ENCODE measurements at places on chromosomes 13 and 19. TPM values are rescaled to one million over a fixed set of nuclear protein-coding genes. Genes with fewer than 3 reads are reported as not detected.
A peak's percentile ranks its signal among the peaks of the same experiment; 100 is the strongest.

DNA sequence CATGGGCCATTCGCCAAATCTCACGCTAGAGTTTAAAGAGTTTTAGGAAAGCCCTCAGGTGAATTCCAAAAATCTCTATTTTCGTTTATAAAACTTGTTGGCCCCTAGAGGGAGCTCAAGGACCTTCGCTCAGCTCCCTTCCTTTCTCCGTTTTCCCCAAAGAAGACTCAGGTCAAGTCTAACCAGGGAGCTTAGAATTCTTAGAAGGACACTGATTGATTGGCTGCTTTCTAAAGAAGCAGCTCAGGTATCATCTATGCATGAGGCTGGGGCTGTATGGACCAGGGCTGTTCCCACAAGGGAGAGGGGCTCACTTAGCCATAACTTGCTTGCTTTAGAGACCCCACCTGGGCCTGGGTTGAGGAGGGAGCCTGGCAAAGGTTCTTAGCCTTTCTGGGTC lies 20.5 kb downstream of the DZIP1 start:
- H3K4me3 ChIP-seq = no peak overlapping the region
- H3K27ac ChIP-seq = no peak overlapping the region
- H3K27me3 ChIP-seq = no peaks in the 10 kb centered on the region
- DNase-seq = peak; percentile 63

- H3K27me3 ChIP-seq = no peaks in the 10 kb centered on the region
- H3K4me3 ChIP-seq = no peak overlapping the region
Measured at GRCh38 chr19:48085904-48086864, 24.4 kb downstream of the PLA2G4C start.

GRCh38 chr19:2428321-2428690 lies 920 bp upstream of the TIMM13 start:
- DNase-seq = peak; percentile 82
- peak overlapping the region; percentile 93 for H3K27ac ChIP-seq
- no peaks in the 10 kb centered on the region for H3K27me3 ChIP-seq
- no peaks in the 10 kb centered on the region for H3K4me1 ChIP-seq
- H3K4me3 ChIP-seq = peak overlapping the region; percentile 92

DNA sequence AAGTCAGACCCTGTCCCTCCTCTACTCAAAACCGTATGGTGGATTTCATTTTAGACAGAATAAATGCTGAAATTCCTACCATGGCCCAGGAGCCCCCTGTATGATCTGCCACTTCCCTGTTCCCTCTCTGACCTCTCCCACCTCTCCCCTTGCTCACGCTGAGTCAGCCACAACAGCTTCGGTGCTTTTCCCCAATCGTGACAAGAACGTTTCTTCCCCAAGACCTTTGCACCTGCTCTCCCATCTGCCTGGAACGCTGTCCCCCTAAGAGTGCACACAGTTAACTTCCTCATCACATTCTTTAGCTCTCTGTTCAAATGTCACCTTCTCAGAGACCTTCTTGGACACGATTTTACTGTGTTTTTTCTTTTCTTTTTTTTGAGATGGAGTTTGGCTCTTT lies 2.3 kb downstream of the VRK3 start:
- H3K27me3 ChIP-seq = no peaks in the 10 kb centered on the region
- no peak overlapping the region for H3K27ac ChIP-seq
- no peak for DNase-seq
- peaks cover 16% of the 10 kb centered on the region for H3K36me3 ChIP-seq

- H3K4me3 ChIP-seq = no peak overlapping the region
- no peaks in the 10 kb centered on the region for H3K36me3 ChIP-seq
- DNase-seq = no peak
- no peaks in the 10 kb centered on the region for H3K27me3 ChIP-seq
- peaks cover 6% of the 10 kb centered on the region for H3K4me1 ChIP-seq
- no peak overlapping the region for H3K27ac ChIP-seq
Measured at GRCh38 chr13:30734439-30734838, 904 bp upstream of the ALOX5AP start.

DNA sequence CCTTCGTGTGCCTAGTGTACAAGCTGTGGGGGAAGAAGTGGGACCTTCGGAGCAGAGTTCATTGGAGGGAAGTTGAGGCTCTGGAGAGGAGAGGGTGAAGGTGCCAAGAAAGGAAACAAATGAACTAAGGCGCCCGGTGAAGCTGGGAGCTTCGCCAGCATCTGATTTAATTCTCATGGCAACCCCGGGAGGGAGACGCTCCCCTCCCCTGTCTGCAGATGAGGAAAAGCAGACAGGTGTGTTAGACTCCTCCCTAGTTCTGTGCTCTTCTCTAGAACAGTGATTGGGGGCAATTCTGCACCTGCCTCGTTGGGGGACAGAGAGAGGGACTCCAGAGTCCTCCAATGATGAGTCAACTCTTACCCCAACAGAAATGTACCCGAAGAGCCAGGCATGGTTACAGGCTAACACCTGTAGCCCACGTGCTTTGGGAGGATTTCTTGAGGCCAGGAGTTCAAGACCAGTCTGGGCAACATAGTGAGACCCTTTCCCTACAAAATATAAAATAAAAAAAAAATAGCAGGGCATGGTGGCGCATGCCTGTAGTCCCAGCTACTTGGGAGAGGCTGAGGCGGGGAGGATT lies 4.2 kb downstream of the SSC5D start:
- no peak overlapping the region for H3K27ac ChIP-seq
- peaks cover 6% of the 10 kb centered on the region for H3K4me1 ChIP-seq
- no peak overlapping the region for H3K4me3 ChIP-seq
- no peak for DNase-seq
- no peaks in the 10 kb centered on the region for H3K27me3 ChIP-seq

- no peak overlapping the region for H3K4me3 ChIP-seq
- no peaks in the 10 kb centered on the region for H3K27me3 ChIP-seq
- H3K4me1 ChIP-seq = no peaks in the 10 kb centered on the region
- no peak overlapping the region for H3K27ac ChIP-seq
Measured at GRCh38 chr19:3007975-3008374, 21.1 kb downstream of the TLE2 start.

DNA sequence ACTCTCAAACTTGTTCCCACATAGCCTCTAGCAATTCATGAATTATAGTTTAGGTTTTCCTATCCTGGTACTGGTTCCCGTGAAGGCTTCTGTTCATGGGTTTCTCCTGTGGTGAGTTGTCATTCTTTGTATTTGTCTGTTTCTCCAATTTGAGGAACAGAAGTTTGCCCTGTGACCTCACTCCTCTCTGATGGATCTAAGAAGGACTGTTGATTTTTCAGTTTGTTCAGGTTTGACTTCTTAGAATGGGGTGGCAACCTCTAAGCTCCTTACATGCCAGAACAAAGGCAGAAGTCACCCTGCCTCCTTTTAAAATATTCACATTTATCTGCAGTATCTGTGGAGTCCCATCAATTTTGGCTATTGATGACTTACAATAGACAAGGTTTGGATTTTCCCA lies 354.0 kb downstream of the SPRY2 start:
- no peak overlapping the region for H3K27ac ChIP-seq
- DNase-seq = no peak
- peaks cover 6% of the 10 kb centered on the region for H3K4me1 ChIP-seq
- H3K4me3 ChIP-seq = no peak overlapping the region
- H3K36me3 ChIP-seq = no peaks in the 10 kb centered on the region

- peaks cover 85% of the 10 kb centered on the region for H3K27me3 ChIP-seq
- no peak overlapping the region for H3K27ac ChIP-seq
- H3K36me3 ChIP-seq = no peaks in the 10 kb centered on the region
- DNase-seq = peak; percentile 72
Measured at GRCh38 chr19:1672038-1672768, 19.8 kb upstream of the TCF3 start.

DNA sequence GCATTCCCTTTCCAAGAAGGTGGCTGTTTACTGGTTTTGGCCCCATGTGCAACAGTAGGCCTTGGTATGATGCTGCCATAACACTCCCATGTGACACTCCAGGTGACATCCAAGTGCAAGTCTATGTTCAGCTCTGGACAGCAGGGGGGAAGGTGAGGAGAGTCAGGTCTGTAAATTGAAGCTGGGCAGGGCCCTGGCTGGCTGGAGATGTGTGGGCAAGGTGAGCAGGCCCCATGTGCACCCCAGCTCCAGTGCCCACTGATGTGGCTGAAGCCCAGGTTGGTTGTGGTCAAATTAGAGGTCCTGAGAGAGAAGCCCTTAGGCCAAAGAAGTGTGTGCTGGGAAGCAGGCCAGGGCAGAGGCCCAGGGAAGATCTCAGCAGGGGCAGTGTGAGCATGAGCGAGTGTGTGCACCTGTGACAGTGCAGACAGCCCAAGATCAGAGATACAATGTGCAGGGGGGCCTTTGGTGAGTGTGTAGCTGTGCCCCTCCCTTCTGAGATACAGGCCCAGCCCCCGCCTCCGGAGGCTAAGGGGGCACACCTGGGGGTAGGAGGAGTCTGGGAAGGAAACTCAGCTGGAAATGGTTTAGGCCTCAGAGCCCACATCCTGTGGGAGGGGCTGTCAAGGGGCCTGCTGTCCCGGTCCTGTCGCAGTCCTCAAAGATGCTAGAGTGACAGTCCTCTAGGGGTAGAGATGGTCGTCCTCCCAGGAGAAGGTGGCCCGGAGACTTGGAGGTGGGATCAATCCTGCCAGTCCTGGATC lies 18.6 kb downstream of the DEDD2 start:
- peak; percentile 84 for DNase-seq
- no peak overlapping the region for H3K4me3 ChIP-seq
- peaks cover 39% of the 10 kb centered on the region for H3K36me3 ChIP-seq
- no peak overlapping the region for H3K27ac ChIP-seq

- DNase-seq = no peak
- H3K4me3 ChIP-seq = peak overlapping the region; percentile 56
- H3K27ac ChIP-seq = no peak overlapping the region
- H3K36me3 ChIP-seq = peaks cover 46% of the 10 kb centered on the region
- H3K27me3 ChIP-seq = no peaks in the 10 kb centered on the region
- H3K4me1 ChIP-seq = no peaks in the 10 kb centered on the region
Measured at GRCh38 chr19:36876993-36877938, 26.6 kb downstream of the ZNF345 start.

DNA sequence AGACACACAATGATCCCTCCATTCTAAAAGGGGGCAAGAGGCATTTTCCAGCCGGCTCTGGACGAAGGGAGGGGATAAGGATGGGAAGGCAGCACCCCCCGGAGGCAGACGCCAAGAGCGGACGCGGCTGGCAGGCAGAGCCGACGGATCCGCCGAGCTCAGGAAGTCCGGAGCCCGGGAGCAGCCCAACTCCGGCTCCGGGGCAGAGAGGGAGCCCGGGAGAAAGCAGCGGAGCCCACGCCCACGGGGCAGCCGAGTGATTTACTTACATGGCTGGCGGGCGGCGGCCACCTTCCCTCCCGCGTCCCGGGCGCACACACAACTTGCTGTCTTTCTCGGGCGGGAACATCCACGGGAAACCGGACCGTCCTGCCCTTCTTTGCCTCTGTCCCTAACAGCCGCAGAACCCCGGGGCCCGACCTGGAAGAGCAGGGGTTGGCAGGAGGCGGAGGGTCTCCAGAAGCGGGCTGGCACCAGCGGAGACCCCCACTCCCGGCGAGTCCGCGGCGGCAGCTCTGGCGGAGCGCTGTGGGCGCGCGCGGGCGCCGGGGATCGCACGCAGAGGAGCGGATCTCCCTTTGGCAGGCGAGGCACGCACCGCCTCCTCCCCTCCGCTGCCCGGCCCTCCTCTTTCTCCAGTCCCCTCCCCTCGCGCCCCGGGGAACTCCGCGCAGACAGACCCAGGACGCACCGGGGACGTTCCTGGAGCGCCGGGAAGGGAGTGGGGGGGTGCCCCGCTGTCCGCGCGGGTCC lies at the start of gene LHFPL6:
Gene LHFPL6, minus strand, starts transcription at position 580 of the 753 bp plus-strand sequence.
- no peaks in the 10 kb centered on the region for H3K36me3 ChIP-seq
- peaks cover 4% of the 10 kb centered on the region for H3K4me1 ChIP-seq
- DNase-seq = peak; percentile 91
- H3K27ac ChIP-seq = peak within 1 kb of the TSS; percentile 68
- H3K27me3 ChIP-seq = peaks cover 37% of the 10 kb centered on the region

GRCh38 chr19:16386619-16387240 lies 62.1 kb downstream of the KLF2 start:
- no peak overlapping the region for H3K27ac ChIP-seq
- H3K4me3 ChIP-seq = no peak overlapping the region
- no peaks in the 10 kb centered on the region for H3K4me1 ChIP-seq
- peak; percentile 85 for DNase-seq
- H3K36me3 ChIP-seq = peaks cover 66% of the 10 kb centered on the region

DNA sequence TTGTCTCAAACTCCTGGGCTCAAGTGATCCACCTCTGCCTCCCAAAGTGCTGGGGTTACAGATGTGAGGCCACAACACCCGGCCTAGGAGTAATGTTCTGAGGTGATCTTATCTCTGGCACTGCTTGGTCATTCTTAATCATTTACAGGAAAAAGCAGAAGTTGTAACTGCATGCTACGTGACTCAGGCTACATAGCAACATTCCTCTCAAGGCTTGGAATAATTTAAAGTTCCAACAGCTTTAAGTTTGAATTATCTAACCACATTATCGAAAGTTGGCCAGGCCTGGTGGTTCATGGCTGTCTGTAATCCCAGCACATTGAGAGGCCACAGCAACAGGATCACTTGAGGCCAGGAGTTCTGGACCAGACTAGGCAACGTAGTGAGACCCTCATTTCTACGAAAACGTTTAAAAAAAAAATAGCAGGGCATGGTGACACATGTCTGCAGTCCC lies 3.9 kb upstream of the B9D2 start:
- H3K27me3 ChIP-seq = no peaks in the 10 kb centered on the region
- H3K4me3 ChIP-seq = no peak overlapping the region
- DNase-seq = no peak

- H3K27me3 ChIP-seq = no peaks in the 10 kb centered on the region
- peaks cover 3% of the 10 kb centered on the region for H3K4me1 ChIP-seq
- DNase-seq = no peak
- no peak overlapping the region for H3K4me3 ChIP-seq
Measured at GRCh38 chr19:7997809-7998480, 7.5 kb downstream of the ELAVL1 start.

DNA sequence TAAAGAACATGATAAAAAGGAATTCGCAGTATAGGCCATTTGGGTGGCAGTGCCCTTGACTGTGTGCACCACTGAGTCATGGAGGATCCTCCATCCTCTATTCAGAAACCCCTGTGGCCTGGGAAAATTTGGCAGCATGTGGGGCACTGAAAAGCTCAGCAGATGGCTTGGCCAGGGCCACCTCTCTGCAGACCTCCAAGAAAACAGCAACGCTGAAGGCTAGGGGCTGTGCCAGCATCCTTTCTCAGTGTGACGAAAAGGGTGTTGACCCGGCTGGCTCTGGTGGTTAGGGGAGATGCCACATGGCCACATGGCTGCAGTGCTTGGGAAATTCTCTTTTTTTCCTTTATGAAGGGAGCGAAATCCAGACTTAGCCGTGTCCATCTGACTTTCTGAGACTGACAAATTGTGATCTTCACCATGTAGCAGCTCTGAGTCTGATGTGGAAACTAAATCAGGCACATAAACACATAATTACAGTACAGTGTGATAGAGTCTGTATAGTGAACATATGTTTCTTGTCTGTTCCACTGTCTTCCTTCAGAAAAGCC lies 178.0 kb downstream of the KCTD12 start:
- H3K4me1 ChIP-seq = peaks cover 4% of the 10 kb centered on the region
- no peak overlapping the region for H3K27ac ChIP-seq
- no peaks in the 10 kb centered on the region for H3K36me3 ChIP-seq
- H3K4me3 ChIP-seq = no peak overlapping the region
- DNase-seq = no peak
- H3K27me3 ChIP-seq = peaks cover 22% of the 10 kb centered on the region

FIZ1 gene
- total RNA-seq = 21.8 TPM

CRLF1 gene
- 4.4 TPM for total RNA-seq

SRRM5 gene
- 0.61 TPM for total RNA-seq

ZNF723 gene
- total RNA-seq = not detected

ZAR1L gene
- total RNA-seq = 0.24 TPM

ANGPTL4 gene
- 13.2 TPM for total RNA-seq

ADGRE3 gene
- total RNA-seq = not detected

GDF15 gene
- 2.2 TPM for total RNA-seq

SOX21 gene
- total RNA-seq = 13.0 TPM

CEACAM3 gene
- total RNA-seq = not detected
